NCI-H1694 treated with DMSO at 0.1 percent for 48 hours (cell line): ENCODE measurements at places on chromosomes 12 and 14.
A peak's percentile ranks its signal among the peaks of the same experiment; 100 is the strongest.

DNA sequence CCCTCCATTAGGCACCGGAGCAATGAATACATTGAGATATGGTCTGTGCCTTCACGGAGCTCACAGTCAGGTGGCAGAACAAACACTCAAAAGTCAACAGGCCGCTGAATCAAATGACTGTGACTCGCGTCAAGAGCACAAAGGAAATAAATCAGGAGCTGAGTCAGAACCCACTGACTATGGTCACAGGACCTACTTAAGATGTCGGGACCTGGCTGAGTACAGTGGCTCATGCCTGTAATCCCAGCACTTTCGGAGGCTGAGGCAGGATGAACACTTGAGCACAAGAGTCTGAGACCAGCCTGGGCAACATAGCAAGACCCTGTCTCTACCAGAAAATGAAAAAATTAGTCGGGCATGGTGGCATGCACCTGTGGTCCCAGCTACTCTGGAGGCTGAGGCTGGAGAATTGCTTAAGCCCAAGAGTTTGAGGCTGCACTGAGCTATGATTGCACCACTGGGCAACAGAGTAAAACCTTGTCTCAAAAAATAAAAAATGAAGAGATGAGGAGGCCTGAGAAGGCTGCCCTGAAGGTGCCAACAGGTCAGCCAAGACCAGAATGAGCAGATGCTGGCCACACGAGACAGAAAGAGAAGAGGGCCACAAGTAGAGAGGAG, 19.9 kb downstream of the TMEM233 start:
- no peak for DNase-seq

- no peak for DNase-seq
Observed at GRCh38 chr14:79040790-79041189, 870.6 kb downstream of the NRXN3 start.

- DNase-seq, result no peak
Observed at GRCh38 chr14:51605575-51605974, 46.1 kb upstream of the FRMD6 start.

DNA sequence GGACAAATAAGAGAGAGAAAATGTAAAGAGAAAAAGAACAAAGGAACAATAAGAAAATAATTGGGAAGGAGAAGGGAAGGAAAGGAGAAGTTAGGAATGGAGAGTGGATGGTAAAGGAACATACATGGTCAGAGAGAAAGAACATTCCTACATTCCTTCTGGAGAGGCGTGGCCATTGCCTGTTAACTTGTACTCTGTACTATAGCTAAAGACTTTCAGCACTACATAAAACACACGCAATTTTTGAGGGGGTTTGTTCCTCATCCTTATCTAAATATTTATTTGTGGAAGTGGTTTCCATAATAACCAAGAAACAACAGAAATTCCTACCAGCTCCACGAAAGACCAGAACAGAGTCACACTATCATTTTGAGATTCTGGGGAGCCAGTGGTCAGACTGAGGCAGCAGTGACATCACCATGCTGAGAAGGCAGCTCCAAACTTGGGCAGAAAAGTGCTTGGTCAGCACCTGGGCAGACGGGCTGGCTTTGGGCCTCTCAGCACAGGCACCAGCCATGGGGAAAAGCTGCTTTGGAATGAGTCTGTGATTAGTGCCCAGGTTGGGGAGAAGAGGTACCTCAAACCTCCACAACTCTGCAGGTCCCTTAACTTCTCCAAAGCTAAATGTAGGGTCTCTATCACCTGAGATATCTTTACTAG, 125.9 kb upstream of the NTF3 start:
- DNase-seq, result no peak

- no peak for DNase-seq
Observed at GRCh38 chr14:47959740-47960139, 284.3 kb upstream of the MDGA2 start.

GRCh38 chr12:25789541-25789944, 168.9 kb upstream of the RASSF8 start:
- DNase-seq, result no peak

DNA sequence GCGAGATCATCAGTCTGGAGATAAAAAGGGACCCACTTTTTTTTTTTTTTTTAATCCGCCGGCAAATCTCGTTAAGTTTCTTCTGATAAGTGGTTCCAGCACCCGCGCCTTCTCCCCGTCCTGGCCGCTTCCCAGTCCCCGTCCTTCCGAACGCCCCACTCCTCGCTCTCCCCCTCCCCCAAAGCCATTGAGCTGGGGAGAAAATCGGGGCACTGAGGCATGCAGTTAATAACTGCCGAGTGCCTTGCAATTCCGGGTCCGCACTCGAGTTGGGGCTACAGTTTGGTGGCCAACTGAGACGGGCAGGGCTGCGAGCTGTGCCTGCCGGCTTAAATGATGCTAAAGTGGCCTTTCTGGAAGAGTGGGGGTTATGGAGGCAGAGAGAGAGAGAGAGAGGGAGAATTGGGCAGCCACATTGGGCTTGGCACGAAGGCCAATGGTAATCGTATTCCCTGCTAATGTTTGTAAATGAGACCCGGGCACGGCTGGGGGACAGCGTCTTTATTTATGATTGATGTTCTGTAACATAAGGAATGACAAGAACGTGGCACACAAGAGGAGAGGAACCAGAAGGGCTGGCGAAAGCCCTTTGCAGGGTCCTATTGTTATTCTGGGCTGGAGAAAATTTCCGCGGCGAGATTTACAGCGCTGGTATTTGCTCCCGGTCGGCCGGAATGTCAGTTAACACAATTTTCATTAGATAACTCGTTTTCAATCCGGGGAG, 115.4 kb upstream of the MYL2 start:
- DNase-seq, result no peak

DNA sequence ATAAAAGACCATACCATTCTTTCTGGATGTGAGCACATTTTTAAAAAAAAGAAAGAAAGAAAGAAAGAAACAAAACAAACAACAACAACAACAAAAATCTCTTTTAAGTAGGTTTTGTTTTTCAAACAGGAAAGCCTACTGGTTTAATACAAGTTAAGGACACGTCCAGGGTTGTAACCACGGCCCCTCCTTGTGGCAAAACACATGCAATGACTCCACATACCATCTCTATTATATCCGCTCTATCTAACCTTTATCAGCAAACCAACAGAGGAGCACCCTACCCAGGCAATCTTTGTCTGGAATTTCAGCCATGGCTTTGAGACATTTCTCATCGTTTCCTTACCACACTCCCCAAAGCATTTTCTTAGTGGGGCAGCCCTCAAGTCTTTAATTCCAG, 360.5 kb upstream of the TMPO start:
- peak; percentile 43 for DNase-seq

- DNase-seq, result no peak
Observed at GRCh38 chr14:92557544-92557912, 43.9 kb downstream of the RIN3 start.

DNA sequence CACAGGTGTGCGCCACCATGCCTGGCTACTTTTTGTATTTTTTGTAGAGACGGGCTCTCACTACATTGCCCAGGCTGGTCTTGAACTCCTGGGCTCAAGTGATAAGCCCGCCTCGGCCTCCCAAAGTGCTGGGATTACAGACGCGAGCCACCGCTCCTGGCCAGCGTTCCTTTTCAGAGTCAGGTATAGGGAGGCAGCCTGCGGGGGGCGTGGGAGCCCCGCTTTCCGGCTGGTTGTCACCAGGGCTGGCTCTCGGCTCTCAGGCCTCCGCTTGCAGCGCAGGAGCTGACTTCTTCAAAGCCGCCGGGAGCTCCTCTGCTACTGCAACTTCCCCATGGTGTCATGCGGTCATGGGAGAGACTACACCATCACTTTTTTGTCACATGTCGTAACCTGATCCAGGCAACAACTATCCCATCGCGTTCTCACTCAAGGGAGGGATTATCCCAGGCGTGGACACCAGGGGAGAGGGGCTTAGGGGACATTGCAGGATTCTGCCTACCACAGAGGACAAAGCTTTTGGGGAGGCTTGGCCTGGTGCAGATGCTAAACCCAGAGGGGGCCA, 129.4 kb downstream of the SCARB1 start:
- no peak for DNase-seq

GRCh38 chr14:35412272-35413056, 7.9 kb upstream of the NFKBIA start:
- DNase-seq, result no peak

DNA sequence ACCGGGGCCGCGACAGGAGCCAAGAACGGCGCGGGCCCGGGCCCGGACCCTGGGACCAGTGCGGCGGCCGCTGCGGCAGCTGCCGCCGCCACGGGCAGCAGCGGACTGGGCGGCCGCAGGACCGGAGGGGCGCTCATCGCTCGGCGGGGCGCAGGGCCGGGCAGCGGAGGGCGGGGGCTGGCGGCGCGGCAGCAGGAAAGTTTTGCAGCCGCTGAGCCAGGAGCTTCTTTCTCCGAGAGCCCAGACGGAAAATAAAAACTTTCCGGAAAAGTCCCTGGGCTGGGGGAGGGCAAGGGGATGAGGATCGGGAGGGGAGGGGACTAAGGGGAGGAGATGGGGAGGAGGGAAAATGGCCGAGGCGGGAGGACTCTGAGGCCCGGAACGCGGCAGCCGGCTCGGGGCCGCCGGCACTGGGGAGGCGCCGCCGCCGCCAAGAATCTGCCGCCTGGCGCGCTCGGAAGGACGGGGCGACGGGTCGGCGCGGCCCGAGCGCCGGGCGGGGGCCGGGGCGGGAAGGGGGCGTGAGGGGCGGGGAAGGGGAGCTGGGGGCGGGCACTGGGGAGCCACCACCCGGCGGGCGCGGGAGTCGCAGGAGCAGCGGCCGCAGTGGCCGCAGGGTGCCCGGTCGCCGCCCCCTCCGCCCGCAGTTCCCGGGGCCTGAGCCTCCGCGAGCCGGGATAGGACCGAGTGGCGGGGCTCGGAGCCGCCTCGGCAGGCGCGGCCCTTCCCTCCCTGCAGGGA, at the start of gene PRKD1:
PRKD1 (minus strand) TSS at position 472 of the 741 bp plus-strand sequence.
- peak; percentile 8 for DNase-seq

DNA sequence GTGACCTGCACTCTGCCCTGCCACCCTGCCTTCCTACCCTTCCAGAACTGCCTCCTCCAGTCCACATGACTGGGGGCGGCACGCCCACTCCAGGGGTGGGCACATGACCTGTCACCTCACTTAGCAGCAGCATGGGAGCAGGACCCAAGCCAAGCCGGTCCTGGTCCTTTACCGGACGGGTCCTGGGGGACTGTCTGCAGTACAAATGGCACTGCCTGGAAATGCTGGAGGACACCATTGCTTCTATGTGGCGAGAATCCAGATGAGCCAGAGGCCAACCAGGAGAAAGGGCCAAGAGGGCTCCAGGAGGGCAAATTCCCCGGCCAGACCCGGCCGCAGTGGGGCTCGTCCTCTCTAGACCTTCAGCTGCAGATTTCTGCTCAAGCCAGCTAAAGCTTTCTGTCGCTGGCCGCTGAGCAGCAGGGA, 33.1 kb downstream of the ITPK1 start:
- no peak for DNase-seq

- no peak for DNase-seq
Observed at GRCh38 chr14:98957211-98958047, 314.6 kb downstream of the BCL11B start.

DNA sequence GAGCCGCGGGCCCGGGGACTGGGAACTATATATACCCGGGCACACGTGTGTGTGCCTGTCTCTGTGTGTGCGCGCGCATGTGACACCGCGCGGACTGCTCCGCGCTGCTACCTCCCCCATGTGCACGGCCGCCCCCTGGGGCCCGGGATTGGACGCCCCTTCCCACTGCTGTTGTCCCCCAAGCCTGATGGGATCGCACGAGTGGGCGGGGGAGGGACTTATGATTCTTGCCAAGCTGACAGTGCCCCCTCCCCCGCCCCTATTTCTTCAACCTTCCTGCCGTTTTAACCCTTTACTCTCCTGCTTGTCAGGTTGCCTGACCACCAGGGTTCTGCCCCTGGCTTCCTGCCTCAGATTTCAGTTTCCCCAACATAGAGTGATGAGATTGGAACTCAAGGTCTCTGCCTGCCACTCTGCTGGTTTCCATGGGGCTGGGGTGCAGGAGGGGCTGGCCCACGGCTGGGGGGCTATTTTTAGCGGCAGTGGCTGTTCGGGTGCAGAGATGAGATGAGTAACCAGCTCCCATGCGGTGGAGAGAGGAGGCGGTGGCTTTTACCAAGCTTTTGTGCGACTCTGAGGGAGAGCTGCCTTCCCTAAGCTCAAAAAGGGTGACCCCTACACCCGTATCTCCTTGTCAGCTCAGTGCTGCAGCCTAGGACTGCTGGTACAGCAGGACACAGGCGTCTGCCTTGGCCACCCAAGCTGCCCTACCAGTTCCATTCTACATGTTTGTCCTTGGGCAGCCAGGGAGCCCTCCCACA, at the start of gene DDN:
DDN (minus strand) TSS at position 5 of the 761 bp plus-strand sequence. CDS start 88 bp downstream, outside the sequence.
- DNase-seq, result peak; percentile 64

GRCh38 chr14:34051966-34052657, 101.2 kb upstream of the EGLN3 start:
- DNase-seq, result no peak

DNA sequence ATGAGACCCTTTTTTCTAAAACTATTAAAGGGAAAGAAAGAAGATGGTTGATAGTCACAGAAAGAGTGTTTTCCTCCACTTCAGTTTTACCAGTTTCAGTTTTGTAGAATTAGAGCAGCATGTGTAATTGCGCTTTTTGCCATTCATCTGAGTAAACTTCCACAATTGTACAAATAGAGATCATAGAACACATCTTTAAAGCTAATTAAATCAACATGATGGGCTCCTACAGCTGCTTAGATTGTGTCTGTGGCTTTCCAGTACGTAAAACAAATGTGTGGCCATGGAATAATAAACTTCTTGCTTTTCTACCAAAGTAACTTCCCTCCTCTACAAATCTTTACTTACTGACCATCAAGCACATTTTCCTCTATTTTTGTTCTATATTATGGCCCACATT, 84.2 kb upstream of the LRIG3 start:
- DNase-seq, result no peak

DNA sequence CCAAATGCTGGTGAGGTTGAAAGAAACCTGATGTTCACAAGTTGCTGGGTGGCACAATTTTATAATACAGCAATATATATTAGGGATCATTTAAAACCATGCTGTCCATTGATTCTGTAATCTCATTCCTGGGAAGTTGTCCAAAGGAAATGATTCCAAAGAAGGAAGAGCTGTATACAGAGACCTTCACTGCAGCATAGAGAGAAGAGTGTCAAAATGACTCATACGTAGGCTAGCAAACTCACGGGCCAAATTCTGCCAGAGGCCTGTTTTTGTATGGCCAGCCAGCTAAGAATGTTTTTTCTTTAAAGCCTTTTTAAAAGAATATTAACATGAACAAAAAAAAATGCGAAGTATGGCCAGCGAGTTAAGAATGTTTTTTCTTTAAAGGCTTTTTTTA, 69.2 kb upstream of the MED13L start:
- DNase-seq, result no peak

DNA sequence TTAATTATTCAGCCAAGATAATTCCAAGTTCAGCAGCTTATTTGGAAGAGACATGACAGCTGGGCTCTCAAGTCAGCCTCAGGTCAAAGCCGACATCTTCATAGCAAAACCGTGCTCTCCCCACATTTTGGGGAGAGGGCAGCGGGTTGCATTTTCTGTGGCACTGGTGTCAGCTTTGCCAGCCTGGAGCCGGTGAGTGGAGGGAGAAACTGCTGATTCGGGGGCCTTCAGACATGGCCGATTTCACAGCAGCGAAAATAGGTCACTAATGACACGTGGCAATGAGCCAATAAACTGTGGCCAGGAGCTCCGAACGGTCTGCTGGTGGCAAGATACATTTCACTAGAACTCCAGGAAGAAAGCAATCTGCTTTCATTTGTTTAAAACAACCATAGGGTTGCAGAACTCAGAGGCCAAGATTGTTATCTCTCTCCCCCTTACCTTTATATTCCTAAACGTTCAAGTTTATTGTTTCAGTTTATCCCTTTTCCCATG, 173.2 kb downstream of the CAND1 start:
- peak; percentile 37 for DNase-seq

- DNase-seq, result no peak
Observed at GRCh38 chr14:75390183-75390582, 37.6 kb upstream of the JDP2 start.

- no peak for DNase-seq
Observed at GRCh38 chr12:83985084-83985483, 927.5 kb downstream of the SLC6A15 start.

- DNase-seq, result no peak
Observed at GRCh38 chr14:58829594-58829993, 191.8 kb downstream of the DACT1 start.
